ENCODE measurements at places on chromosomes 4 and X.

GRCh38 chr4:145954924-145955339 is 16.3 kb upstream of the ZNF827 start:
- no peak for DNase-seq

DNA sequence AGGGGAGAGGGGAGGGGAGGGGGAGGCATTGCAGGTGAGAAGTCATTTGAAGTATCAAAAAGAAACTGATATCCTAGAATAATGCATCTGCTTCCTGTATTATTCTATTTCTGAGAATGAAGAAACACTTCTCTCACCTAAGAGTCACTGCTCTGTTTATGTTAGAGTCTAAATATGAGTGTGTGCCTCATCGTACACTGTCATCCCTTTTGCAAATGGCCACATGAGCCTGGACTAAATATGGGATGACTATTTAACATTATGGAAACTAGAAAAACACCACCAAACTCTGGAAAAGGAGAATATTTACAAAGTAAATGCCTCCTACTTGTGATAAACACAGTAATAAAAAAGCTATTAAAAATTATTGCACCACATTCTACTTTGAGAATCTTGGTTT is 146.4 kb upstream of the NOCT start:
- DNase-seq: no peak

DNA sequence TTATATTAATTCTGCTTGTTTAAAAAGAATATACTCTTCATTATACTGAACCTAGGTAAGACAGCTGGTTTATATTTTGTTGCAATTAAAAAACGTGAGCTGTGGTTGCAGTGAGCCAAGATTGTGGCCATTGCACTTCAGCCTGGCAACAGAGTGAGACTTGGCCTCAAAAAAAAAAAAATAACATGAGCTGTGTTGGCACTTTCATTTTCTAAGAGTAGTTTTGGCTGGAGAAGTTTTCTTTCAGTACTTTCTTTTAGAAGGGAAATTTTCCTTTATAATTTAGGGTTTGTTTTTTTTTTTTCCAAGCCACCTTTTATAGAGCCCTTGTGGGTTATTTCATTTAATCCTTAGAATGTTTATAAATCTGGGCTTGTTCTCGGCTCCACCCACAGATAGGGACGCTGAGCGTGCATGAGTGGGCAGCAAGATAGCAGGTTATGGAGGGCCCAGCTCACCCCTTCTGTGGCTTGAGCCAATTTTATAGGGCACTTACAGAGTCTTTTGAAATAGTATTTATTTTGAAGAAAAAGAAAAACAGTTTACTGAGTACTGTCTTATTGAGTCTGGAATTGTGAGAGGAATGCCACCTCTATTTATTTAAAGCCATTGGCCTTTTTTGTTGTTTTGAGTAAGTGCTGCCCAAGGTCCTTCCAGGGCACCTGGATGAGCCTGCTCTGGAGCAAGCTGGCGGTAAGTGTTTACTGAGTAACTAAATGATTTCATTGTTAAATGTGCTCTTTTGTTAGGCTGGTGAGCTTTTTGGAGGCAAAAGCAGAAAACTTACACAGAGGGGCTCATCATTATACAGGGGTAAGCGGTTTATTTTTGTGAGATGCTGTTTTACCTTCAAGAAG is 60.9 kb downstream of the HTT start:
- no peak for DNase-seq

GRCh38 chr4:100261346-100261745 is 71.1 kb upstream of the DDIT4L start:
- DNase-seq: no peak

DNA sequence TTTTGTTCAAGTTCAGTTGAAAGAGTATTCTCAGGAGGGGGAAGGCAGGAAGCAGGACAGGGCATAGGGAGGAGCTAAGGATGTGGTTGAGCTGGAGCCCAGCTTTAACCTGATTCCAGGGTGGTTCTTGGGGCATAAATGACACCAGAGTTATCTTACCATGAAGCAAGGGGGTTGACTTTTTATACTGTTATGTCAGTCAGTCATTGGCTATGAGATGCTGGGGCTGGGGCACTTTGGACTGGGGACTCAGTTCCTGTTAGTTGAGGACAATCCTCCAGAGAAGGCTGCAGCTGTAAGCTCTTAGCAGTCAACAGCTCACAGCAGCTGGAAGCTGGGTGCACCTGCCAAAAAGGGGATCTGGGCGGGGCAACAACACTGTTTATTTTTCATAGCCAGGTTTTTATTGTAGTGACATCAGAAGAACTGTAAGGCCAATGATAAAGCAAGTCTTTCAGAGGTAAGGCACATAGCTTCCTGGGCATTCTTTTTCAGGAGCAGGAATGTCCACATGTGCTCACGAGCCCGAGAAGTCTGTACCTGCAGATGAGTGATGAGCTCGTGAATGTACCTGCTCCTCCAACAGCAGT is 78.5 kb downstream of the MID1IP1 start:
- DNase-seq: no peak

- no peak for DNase-seq
Measured at GRCh38 chr4:41874398-41874797, 60.8 kb upstream of the TMEM33 start.

GRCh38 chr4:160299608-160300007 is 1196.7 kb downstream of the RAPGEF2 start:
- DNase-seq: no peak

DNA sequence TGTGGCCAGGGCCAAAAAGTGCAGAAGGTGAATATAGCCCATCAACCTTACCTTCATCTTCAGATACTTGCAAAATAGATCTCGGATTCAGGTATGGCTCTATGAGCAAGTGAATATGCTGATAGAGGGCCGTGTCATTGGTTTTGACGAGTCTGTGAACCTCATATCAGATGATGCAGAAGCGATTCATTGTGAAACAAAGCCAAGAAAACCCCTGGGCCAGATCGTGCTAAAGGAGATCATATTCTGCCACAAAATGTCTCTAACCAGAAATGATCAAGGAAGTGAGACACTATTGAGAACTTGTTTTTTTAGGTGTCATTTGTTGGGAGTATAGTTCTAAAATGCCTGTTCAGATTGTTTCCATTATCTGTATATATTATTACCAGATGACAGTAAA is 48.3 kb downstream of the PDK3 start:
- no peak for DNase-seq

All from brain (organoid and tissue), 16 donors.